ENCODE measurements at places on chromosomes 1 and 21. TPM values are rescaled to one million over a fixed set of nuclear protein-coding genes. Genes with fewer than 3 reads are reported as not detected.

DNA sequence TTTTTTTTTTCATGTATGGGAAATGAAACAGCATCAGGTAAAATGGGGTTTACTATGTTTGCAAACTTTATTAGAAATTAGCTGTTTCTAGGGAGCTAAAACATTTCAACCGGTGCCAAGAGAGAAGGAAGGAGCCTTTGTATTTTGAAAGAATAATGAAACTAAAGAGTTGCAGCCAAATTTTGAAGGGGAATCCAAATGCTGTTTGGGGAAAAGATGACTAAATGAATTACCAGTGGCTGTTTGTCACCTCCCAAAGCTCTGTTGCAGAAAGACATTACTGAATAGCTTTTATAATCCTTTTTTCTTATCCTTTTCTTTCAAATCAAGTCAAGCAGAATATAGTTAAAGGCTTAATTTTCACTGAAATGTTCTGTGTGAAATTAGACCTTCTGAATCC is 591.3 kb upstream of the ADGRL2 start:
- no peak for DNase-seq

- no peak for DNase-seq
Measured at GRCh38 chr21:15088488-15088887, 23.7 kb upstream of the NRIP1 start.

DNA sequence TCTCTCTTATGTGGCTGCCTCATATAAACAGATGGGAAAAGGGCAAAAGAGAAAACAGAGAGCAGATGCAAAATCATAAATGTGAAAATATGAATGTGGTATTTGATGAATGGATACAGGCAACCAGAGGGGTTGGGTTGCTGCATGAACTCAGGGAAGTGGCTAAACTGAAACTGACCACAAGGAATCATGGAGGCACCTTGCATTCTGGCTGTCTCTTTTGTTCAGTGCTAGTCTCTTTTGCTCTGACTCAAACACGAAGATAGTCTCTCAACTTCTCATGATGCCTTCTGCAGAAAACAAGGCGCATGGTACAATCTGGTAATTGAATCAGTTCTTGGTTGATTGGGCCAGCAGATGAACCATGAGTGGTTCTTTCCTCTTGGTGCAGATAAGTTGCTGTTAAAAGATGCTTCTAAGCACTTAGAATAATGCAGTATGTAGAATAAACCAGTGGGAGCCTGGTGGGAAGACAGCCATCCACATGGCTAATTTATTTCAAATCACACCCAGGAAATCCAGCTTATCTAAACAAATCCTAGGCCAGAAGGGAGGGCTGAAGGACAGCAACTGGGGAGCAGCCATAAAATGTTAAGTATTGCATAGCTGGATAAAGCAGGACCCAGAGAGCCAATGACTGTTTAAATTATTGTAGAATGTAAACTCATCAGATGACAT is 64.2 kb downstream of the HLX start:
- no peak for DNase-seq

DNA sequence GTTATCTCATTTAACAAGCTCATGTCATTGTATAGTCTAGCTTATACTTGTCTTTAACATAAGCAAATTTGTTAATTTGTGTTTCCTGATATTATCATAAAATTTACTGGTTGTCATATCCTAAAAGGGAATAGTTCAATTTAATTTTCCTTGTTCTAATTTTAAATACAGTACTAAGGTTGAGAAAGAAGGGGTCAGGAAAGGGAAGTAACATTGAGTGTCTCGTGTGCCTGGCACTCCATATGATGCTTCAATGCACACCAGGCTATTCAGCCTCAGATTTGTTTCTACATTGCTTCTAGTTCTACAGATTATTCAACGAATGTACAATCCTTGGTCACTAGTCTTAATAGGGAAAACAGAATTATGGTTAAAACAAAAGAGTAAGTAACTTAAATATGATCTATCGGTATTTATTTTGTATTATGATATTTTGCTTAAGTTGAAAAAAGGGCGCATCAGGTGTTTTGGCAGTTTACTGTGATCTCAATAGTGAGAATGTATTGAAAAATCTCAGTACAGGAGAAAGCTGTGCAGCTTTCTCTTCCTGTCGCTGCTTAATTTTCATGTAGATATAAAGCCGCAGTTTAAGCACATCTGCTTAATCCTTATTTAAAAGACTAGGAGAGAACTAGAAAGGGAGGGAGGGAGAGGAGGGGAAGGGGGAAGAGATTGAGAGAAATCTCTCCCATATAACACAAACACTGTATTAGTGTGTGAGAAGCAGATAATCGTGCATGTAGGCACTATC is 13.0 kb downstream of the PTPRC start:
- DNase-seq: no peak

DNA sequence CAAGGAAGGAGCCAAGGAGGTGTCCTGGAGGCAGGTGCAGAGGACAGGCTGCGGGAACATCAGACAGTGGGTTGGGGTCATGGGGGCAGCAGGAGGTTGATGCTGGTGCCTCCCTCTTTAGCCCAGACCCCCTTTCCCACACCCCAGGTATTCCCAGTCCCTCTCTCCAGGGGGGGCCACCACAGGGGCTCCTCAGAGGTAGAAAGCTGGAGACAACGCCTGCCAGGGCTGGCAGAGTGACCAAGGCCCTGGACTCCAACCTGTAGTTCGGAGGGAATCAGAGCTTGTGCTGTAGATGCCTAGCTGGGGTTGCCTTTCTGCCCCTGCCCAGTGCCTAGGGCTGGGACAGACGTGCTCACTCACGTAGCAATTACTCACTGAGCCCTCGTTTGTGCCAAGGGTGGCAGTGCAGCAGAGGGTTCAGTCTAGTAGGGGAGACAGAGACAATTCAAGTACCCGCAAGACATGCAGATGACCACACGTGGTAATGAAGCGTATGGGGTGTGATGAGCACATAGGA is 148.2 kb downstream of the PTPRU start:
- DNase-seq: no peak

GRCh38 chr1:185345913-185346720 is 29.1 kb upstream of the IVNS1ABP start:
- DNase-seq: no peak

DNA sequence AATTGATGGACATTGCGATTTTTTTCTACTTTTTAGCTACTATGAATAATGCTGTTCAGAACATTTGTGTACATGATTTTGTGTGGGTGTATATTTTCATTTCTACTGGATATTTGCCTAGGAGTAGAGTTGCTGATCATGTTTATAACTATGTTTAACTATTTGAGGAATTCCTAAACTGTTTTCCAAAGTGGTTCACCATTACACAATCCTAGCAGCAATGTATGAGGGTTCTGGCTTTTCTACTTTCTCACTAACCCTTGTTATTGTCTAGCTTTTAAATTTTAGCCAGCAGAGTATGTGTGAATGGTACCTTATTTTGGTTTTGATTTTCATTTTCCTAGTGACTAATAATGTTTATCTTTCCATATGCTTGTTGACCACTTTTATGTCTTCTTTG is 86.2 kb downstream of the ATG4C start:
- DNase-seq: no peak

DNA sequence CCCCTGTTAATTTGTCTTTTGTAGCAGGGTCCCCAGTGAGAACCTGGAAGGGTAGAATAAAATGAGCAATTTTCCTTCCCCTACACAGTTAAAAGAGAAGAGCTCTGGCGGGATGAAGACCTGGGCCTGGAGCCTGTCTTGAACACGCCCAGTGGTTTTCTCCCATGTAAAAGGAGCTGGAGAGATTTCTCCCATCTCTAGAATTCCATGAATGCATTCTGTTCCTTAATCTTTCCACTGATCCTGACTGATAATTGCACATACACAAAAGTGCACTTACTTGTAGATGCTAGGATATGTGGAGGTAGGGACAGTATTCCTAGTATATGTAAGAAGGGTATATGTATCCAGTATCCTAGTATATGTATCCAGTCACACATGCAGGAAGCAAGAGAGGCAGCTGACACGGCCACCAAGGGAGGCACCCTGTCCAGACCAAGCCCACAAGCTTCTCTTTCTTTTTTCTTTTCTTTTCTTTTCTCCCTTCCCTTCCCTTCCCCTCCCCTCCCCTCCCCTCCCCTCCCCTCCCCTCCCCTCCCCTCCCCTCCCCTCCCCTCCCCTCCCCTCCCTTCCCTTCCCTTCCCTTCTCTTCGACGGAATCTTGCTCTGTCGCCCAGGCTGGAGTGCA is 11.9 kb upstream of the PKNOX1 start:
- DNase-seq: no peak

- no peak for DNase-seq
Measured at GRCh38 chr1:98975113-98975512, 29.5 kb downstream of the PLPPR5 start.

GRCh38 chr1:53145942-53146708 is 3.7 kb upstream of the SLC1A7 start:
- no peak for DNase-seq

DNA sequence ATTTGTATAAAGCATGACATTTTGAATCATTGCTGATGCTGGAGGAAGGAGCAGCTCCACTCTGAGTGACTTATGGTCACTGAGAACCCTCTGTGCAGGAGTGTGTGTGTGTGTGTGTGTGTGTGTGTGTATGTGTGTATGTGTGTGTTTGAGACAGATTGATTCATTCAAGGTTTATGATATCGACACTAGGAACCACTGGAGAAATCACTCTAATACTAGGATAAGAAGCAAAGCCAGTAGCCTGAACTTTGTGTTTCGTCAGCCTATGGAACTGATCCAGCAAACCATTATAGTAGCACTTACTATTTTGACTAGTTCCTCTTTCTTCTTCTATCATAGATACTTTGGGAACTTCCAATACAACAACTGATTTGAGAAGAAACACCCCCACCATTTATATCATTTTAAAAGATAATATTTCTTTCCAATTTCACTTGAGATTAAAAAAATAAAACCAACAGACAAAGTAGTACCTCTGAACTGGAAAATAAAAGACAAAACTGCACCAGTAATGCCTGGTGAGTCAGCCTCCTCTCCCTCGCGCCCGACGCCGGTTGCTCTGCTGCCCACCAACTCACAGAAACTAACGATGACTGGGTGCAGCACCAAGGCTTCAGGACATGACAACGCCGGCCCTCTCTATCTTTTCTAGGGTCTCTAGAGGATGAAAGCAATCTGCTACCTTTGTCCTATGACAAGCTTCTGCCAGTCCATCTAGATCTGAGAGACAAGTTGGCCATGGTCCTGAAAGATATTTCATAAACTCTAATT is 20.9 kb downstream of the SLAMF1 start:
- DNase-seq: no peak

DNA sequence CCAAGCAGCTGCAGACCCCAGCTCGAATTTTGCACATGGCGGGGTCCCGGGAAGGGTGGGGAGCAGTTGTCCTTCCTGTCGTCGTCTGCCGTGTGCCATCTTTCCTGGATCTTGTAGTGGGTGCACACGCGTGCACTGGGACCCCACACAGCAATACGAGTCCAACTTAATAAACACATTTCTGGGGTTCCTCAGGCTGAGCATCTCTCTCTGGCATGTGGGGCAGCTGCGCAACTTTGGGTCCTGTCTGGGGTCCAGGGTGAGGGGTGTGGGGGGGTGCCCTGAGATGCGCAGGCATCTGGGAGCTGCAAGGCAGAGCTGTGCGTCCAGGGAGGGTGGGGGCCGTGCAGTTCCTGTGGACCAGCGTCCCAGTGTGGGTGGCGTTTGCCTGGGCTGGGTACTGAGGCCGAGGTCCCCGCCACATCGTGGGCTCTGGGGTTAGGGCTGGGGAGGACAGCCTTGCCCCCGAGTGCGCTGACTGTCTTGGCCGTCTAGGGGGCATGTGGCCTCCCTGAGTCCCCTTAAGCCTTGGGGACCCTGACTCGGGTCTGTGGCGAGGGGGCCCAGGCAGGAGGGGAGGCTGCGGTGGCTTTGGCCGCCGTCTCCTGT is 652 bp upstream of the PLEKHN1 start:
- no peak for DNase-seq

DNA sequence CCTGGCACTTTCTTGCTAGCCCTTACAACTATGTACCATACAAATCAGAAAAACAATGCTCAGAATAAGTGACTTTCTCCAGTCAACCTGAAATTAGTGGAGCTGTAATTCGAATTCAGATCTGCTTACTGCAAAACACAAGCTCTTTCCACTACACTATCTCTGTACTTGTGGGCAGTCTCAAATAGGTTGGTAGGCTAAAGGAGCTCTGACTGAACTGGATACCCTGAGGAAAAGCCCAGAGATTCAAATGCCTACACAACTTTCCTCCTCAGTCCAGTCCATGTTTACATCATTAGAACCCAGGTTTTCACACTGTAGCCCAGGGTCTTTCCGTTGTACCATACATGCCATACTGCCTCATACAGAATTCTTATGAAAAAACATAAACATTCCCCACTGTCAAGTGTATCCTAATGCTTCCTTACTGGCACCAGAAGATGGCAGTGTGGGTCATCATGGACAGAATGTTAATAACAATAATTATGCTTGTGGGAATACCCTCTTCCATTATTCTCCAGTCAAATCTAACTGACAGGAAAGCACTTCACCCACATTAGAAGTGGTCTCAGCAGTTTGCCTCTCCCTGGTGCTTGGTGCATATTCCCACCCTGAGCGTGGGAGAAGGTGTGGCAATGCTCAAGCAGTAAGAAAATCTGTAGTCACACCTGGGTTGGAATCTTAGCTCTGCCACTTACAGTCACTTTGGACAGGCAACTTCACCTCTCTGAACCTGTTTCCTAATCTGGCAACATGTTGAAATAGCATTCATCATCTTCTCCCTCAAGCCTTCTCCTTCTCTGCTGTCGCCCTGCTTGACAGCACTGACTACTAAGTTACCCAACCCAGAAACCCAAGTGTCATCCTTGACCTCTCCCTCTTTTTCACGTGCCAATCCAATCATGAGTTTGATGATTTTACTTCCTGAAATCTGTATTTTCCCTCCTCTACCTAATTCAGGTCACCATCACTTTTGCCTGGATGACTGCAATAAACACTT is 14.4 kb upstream of the ZFYVE9 start:
- peak; percentile 48 for DNase-seq

- no peak for DNase-seq
Measured at GRCh38 chr1:228030451-228031201, 23.8 kb downstream of the WNT3A start.

- no peak for DNase-seq
Measured at GRCh38 chr1:28441674-28442073, 64.2 kb upstream of the RCC1 start.

Gene CHODL
- 0.59 TPM for polyA plus RNA-seq

Gene CHD5
- polyA plus RNA-seq: not detected

Gene SPRR4
- not detected for polyA plus RNA-seq

Gene CD34
- polyA plus RNA-seq: not detected

Gene LCE1B
- not detected for polyA plus RNA-seq

Gene ERI3
- polyA plus RNA-seq: 36.1 TPM

Gene USP21
- 28.3 TPM for polyA plus RNA-seq

Gene FAM131C
- polyA plus RNA-seq: not detected

All from CD8-positive, alpha-beta memory T cell (primary cell).